Endothelial cell of umbilical vein (primary cell): ENCODE measurements at places on chromosomes 13 and 19.

- no peak for DNase-seq
Measured at GRCh38 chr13:90430127-90430526, 917.4 kb upstream of the MIR17HG start.

DNA sequence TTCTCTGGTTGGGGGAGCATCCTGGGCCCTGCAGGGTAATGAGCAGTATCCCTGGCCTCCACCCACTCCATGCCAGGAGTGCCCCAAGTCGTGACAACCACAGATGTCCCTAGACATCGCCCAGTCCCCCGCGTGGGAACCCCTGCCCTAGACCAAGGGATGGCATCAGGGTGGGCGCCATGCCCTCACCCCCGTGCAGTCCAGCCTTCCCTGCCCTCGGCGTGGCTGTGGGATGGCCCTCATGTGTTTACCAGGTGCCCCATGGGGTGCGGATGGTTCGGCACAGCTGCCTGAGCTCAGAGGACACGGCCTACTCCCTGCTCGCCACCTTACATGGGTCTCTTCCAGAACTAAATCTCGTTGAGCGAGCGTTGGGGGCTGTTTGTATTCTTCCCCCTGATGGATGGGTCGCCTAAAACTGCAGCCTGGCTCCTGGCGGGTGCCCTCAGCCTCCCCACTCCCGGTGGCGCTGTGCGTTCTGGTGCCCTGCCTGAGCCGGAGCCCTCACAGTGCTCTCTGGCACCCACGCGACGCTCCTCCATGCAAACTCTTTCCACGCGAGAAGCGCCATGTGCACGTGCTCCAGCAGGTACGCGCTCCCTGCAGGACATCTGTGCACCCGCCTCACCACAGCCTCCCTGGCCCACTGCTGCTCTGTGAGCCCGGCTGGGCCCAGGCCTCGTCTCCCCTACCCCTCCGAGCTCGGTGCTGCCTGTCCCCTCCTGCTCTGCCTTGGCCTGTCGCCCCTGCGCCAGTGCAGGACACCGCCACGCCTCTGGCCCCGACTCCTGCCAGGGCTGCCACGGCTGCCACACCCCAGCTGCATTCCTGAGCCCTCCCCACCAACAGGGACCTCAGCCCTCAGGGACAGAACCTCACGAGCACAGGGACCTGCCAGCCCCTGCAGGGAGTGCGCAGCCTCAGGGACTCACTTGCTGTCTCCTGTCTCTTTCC lies 145.0 kb downstream of the KDM4B start:
- DNase-seq, result no peak

DNA sequence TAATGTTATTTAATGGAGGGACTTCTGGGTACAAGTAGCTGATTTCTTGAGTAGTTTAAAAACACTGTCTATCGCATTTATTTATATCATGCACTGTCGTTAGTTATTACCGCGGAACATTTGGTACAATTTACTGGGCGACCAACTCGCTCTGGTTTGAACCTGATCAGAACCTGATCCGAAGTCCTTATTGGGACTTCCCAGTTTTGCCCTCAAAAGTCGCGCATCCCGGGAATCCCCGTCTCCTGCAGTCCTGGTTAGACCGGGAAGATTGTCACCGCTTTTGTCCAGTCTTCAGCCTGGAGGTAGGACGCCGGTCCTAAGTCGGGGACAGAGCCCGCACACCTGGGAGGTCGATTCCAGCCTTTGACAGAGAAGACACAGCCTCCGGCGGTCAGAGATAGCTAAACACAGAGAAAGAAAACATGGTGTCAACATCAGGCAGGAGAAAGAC lies 694 bp downstream of the CLN5 start:
- DNase-seq, result peak; percentile 46

DNA sequence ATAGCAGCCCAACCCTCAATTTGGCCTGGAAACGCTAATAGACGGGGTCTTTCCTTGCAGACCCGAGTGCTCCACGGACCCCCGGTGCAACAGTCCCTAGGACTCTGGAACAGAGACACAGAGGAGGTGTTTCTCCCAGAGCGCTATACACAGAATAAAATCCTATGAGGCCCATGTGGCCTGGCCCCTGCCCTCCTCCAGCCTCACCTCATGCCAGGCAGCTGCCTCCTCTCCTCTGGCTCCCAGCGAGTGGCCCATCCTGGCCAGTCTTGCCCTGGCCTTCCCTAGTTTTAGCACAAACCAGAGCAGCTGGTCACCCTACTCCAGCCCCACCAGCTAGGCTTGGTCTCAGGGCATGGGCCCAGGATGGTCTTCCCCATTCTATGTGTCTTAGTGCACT lies 20.3 kb downstream of the POP4 start:
- DNase-seq, result no peak

DNA sequence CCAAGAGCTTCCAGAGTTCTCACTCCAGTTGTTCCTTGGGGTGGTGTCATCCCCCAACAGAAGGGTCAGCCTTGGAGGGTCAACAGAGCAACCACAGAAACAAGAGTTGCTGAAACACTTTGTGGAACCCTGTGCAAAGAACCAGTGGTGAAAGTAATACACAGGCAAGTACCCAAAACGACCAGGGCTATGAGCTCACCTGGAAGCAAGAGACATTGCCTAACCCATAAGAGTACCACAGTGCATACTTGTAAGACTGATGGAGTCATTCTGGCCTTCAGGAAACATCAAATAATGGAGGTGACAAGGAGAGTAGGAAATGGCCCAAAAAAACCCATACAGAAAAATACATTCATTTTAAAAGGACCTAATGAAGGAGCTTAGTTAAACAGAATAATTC lies 184.3 kb upstream of the TSC22D1 start:
- no peak for DNase-seq

DNA sequence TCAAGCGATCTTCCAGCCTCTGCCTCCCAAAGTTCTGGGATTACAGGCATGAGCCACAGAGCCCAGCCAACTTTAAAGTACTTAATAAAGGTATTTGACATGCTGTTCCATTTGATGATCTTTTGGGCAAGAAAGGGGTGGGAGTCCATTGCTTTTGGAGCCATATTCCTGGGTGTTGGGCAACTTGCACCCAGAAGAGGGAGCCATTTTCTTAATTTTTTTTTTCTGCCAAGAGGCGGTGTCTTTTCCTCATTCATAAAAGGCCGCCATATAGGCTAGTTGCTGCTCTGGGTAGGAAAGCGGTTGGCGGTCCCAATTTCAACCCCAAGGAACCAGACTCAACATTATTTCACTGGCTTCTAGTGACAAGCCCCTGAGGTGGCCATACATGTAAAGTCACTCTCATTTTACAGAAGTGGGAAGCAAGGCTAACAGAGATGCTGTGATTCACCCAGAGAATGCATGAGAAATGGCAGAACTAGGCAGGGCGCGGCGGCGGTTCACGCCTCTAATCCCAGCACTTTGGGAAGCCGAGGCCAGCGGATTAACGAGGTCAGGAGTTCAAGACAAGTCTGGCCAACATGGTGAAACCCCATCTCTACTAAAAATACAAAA lies 139.6 kb downstream of the CACNA1A start:
- peak; percentile 28 for DNase-seq

DNA sequence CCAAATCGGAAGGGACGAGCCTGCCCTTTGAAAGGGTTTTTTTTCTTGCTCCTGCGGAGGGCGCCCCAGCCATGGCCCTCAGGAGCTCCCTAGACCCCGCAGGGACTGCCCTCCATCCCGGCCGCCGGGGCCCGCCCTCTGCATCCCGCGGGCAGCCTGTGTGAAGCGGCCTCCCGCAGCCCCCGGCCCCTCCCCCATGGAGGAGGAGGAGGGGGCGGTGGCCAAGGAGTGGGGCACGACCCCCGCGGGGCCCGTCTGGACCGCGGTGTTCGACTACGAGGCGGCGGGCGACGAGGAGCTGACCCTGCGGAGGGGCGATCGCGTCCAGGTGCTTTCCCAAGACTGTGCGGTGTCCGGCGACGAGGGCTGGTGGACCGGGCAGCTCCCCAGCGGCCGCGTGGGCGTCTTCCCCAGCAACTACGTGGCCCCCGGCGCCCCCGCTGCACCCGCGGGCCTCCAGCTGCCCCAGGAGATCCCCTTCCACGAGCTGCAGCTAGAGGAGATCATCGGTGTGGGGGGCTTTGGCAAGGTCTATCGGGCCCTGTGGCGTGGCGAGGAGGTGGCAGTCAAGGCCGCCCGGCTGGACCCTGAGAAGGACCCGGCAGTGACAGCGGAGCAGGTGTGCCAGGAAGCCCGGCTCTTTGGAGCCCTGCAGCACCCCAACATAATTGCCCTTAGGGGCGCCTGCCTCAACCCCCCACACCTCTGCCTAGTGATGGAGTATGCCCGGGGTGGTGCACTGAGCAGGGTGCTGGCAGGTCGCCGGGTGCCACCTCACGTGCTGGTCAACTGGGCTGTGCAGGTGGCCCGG lies 815 bp downstream of the MAP3K10 start:
- peak; percentile 23 for DNase-seq

- no peak for DNase-seq
Measured at GRCh38 chr13:31955741-31956140, 75.8 kb upstream of the FRY start.

DNA sequence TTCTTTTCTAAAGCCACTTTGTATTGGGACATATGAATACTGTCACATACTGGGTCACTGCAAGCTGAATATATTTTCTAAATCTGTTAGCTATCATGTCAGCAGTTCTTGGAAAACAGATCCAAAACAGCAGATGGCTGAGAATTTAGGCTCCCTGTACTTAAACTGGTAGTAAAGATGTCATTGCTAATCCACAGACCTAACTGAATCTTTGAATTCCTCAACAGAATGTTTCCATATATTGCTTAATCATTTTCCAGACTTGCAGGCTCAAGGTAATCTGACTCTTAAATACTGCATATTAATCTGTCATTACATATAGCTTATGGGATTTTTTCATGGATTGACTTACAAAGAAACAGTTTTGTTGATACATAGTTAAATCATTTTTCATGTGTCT lies 639.0 kb upstream of the KLHL1 start:
- DNase-seq, result no peak

GRCh38 chr19:48631225-48631624 lies 6.0 kb downstream of the DBP start:
- DNase-seq, result no peak

DNA sequence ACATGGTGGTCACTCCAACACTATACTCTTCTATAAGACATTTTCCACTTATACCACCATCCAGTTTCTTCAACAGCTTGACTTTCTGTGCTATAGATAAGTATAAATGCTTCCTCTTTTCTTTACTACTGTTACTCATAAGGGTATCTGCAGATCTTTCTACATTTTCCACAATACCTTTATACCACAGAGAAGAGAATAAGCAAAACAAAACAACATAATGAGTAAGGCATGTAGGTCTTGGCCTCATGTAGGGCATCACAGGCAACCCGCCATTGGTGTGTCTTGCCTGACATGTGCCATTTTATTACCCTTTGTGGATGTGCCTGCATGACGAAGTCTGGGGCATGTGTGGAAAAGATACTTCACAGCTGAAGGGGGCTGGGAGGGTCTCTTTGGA lies 265.3 kb upstream of the STARD13 start:
- no peak for DNase-seq

GRCh38 chr13:32340914-32341313 lies 25.6 kb downstream of the BRCA2 start:
- no peak for DNase-seq

GRCh38 chr13:32940601-32941000 lies 75.6 kb upstream of the KL start:
- no peak for DNase-seq

DNA sequence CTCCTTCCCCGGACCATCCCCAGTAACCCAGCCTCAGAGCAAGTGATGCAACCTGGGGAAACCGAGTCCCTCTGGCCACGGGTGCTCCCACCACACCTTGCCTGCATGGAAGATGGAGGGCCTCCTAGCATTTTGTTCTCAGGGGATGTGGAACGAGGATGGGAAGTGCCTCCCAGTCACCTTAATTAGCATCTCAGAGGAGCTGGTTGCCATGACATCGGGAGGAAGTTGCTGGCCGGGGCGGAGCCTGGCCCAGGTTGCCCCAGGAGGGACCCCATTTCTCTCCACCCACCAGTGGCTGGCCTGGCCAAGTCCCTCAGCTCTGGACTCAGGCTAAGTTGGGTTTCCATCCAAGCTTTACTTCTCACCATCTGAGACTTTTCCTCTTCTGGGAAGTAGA lies 24.1 kb upstream of the PTPRS start:
- DNase-seq, result no peak

DNA sequence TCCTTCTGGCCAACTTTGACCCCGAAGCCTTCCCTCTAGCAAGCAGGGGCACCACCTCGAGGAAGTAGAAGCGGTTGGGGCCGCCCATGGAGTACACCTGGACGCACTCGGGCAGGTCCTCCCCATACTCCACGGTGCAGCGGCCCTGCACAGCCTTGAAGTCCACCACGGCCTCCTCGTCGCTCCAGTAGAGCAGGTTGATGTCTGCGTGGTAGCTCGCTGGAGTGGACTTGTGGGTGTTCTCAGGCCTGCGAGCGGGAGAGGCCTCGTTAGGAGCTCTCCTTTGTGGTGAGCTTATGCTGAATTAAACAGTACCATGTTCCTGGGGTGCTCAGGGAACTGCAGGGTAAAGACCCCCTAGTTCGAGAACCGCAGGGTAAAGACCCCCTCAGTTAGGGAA lies 22.3 kb upstream of the EIF3G start:
- no peak for DNase-seq

DNA sequence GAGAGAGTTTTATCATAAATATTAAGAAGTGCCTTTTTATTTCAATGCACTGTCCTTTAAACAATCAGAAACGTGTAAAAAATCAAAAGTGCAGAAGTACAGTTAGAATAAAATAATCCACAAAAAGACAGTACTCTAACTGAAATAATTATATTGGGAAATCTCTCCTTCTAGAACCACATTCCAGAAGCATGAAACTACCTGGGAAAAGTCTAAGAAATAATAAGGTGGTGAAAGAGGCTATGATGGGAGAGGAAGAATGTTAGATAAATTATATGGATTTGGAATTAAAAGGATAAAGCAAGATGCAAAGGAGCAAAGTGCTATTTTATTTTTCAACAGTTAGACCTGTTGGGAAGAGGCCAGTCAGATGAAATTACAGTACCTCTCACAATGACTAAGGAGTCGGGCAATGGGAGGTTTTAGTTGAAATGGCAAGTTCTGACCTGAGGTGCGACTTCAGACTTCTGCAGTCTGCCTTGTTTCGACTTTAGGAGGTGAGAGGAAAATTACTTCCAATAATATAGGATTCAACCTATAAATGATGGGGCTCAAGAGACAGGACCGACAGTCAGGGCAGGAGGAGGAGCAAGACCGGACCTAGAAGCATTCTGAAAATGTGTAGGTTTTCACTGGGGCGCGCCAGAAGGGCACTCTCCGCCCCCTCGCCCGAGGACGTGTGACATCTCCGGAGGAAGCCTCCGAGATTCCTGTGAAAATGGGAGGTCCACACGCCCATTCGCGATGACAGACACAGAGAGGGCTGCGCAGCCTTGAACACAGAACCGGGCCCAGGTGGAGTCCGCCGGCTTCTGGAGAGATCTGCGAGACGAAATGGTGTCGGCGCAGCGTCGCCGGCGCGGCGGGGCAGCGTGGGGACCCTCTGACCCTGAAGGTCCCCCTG lies 717 bp downstream of the SPRYD7 start:
- DNase-seq, result peak; percentile 57

GRCh38 chr13:67549331-67549730 lies 319.2 kb upstream of the PCDH9 start:
- DNase-seq, result no peak

DNA sequence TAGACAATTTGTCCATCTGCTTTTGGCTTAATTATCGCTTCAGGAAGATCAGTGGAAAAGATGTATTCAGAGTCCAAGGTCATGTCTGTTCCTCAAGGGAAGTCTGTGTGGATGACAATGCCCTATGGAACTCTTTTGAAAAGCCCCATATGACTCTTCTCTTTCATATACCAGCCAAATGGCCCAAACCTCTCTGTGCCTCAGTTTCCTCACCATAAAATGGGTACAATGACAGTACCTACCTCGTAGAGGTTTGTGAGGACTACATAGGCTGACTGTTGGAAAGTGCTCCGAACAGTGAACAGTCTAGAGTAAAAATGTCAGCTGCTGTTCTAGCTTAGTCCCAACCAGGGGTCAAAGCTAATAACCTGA lies 104.6 kb downstream of the COL4A2 start:
- no peak for DNase-seq
